A673 (cell line): ENCODE measurements at places on chromosomes 4 and X. TPM values are rescaled to one million over a fixed set of nuclear protein-coding genes. Genes with fewer than 3 reads are reported as not detected.

GRCh38 chr4:24978291-24979075 is 52.3 kb downstream of the LGI2 start:
- H3K4me3 ChIP-seq = no peak overlapping the region
- H3K36me3 ChIP-seq = no peaks in the 10 kb centered on the region
- no peaks in the 10 kb centered on the region for H3K27me3 ChIP-seq
- H3K4me1 ChIP-seq = peaks cover 4% of the 10 kb centered on the region
- no peak for DNase-seq
- no peak overlapping the region for H3K27ac ChIP-seq

DNA sequence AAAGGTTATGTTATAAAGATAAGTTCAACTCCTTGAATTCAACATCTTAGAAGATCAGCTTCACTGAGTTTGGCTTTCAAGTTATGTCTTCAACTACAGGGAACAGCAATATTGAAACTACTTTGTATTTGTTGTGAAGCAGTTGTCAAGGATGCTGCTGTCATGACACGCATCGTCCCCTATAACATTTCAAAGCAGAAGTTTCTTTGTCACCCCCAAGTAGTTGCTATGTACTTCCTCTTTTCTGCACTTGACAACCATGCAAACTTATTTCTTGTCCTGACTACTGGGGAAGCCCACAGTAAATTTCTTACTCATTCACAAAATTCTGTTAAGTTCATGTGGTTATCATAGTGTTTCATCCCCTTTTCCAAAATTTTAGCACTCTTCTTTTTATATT is 14.3 kb downstream of the ANTXR2 start:
- H3K36me3 ChIP-seq = no peaks in the 10 kb centered on the region
- H3K4me3 ChIP-seq = no peak overlapping the region
- no peak overlapping the region for H3K27ac ChIP-seq
- no peaks in the 10 kb centered on the region for H3K4me1 ChIP-seq

DNA sequence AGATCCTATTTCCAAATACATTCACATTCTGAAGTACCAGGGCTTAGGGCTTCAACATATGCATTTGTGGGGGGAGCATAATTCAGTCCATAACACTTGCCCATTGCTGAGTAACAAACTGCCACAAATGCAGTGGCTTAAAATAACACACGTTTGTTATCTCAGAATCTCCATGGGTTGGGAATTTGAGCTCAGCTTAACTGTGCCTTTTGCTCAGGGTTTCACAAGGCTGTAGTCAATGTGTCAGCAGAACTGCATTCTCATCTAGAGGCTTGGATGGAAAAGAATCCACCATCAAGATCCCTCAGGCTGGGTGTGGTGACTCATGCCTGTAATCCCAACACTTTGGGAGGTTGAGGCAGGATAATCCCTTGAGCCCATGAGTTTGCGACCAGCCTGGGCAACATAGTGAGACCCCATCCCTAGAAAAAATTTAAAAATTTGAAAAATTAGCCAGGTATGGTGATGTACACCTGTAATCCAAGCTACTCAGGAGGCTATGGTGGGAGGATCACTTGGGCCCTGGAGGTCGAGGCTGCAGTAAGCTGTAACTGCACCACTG is 25.8 kb upstream of the TBL1X start:
- no peak overlapping the region for H3K27ac ChIP-seq
- no peaks in the 10 kb centered on the region for H3K27me3 ChIP-seq
- no peaks in the 10 kb centered on the region for H3K36me3 ChIP-seq
- no peaks in the 10 kb centered on the region for H3K4me1 ChIP-seq
- no peak overlapping the region for H3K4me3 ChIP-seq
- no peak for DNase-seq

- H3K4me3 ChIP-seq = no peak overlapping the region
- no peak for DNase-seq
- no peaks in the 10 kb centered on the region for H3K27me3 ChIP-seq
These were observed 95.6 kb downstream of the GATB start for GRCh38 chr4:151665022-151665784.

KDM6A gene
- total RNA-seq = 37.0 and 40.9 TPM in 2 replicates
